ENCODE measurements at places on chromosomes 2 and 18. TPM values are rescaled to one million over a fixed set of nuclear protein-coding genes. Genes with fewer than 3 reads are reported as not detected.

GRCh38 chr2:171819453-171819852, 74.6 kb downstream of the SLC25A12 start:
- no peak for DNase-seq

DNA sequence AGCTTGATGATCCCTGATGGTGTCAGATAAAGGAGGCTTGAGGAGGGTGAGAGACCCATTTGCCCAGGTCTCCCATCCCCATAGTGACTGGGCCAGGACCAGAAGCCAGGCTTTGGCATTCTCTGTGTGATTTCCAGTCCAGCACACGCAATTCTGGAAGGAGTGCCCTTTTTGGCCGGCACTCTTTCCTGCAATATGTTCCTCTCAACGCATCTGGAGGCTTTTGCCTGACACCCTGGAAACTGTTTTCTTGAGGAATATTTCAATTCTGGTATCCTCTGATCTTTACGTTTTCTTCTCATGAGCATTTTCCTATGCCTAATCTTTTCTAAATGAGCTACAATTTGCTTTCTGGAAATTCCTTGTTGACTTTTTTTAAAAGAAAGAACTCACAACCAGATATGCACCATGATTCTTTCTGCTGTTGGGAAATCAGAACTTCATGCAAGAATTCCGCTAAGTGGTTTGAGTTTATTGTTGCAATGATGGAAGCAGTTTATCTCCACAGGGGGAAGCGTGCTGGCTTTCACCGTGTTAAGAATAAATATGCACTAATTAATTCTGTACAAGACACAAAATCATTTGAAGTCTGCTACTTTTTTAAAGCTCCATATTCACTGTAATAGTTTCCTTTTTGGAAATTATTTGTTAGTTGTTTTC, 143.7 kb downstream of the NAPG start:
- no peak for DNase-seq

DNA sequence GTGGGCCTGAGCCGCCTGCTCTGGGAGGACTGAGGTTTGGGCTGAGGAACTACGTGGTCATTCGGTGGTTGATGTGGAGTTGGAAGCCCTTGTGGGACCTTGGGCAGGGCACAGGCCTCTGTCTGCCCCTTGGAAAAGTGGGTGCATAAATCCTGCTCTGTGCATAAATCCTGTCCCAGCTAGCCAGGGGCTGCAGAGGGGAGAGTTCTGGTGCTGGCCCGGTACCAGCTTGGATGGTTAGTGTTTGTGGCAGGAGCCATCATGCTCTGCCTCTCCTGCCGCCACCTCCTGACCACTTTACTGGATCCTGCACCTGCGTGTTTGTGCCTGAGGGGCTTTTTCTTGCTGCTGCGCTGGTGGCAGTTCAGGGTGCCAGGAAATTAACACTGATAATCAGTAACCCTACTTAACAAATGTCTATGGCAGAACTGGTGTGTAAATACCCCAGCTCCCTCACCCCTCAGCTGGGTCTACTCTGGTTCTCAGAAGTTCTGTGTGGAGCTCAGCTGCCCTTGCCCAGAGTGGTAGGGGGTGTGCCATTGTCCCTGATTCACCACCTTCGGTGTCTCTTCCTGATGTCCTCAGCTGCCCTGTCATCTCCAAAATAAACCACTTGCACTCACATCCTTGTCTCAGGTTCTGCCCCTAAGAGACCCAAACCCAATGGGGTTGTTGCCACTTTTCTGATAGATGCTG, 156.8 kb downstream of the GLI2 start:
- DNase-seq = no peak

DNA sequence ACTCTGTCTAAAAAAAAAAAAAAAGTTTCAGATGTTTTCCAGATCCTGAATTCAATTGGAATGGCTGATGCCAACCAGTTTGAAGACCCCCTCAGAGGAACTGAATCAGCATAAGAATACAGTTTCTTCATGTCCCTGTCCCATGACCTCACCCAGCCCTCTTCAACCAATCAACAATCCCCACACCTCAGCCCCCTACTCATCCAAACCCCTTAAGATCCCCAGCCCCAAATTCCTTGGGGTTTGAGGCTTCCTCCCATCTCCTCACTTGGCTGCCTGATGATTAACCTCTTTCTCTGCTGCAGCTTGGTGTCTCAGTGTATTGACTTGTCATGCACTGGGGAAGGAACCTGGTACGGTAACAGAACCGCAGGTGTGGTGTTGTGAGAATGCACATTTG, 97.6 kb upstream of the CABLES1 start:
- no peak for DNase-seq

GRCh38 chr18:11432360-11432811, 177.0 kb upstream of the SLC35G4 start:
- no peak for DNase-seq

- no peak for DNase-seq
These were observed 219.7 kb upstream of the STK17B start for GRCh38 chr2:196391149-196391479.

LIMS4 gene
- total RNA-seq = 0.74 TPM

All from K562 (cell line).